ENCODE measurements at places on chromosomes 2 and 18.

GRCh38 chr2:71613953-71614925 lies 160.9 kb downstream of the DYSF start:
- no peak for DNase-seq

DNA sequence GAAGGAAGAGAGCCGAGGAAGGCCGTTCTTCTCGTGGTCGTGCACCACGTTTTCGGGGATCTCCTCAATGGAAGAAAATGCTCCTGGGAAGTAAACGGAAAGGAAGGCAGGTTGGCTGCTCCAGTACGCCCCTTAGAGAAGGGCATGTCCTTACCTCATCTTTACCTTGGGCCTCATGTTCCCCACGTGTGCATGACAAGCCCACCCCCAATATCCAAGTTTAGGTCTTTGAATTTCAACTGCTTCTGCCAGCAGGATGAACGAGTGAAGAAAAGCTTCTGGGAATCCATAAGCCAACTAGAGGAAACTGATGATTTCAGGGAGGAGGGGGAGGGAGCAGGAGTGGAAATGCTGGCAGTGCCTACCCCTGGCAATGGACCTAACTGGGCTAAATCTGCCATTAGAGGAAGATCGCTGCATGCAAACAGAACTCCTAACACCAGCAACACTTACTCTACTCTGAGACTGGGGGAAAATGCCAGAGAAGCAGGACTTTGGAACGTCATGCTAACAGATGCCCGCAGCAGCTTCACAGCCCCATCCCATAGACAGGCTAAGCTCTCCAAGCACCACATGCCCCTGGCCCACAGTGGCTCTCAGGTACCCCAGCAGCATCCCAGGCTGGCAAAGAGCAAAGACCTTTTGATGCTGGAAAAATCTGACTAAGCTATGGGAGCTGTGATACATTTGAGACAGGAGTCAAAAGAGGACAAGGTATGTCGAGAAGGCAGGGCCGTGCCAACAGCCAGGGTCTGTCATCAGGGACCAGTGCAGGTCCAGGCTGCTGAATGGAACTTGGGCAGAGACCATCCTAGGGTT lies 21.7 kb downstream of the CHST10 start:
- no peak for DNase-seq

GRCh38 chr2:37335604-37336003 lies 8.8 kb upstream of the QPCT start:
- DNase-seq: no peak

DNA sequence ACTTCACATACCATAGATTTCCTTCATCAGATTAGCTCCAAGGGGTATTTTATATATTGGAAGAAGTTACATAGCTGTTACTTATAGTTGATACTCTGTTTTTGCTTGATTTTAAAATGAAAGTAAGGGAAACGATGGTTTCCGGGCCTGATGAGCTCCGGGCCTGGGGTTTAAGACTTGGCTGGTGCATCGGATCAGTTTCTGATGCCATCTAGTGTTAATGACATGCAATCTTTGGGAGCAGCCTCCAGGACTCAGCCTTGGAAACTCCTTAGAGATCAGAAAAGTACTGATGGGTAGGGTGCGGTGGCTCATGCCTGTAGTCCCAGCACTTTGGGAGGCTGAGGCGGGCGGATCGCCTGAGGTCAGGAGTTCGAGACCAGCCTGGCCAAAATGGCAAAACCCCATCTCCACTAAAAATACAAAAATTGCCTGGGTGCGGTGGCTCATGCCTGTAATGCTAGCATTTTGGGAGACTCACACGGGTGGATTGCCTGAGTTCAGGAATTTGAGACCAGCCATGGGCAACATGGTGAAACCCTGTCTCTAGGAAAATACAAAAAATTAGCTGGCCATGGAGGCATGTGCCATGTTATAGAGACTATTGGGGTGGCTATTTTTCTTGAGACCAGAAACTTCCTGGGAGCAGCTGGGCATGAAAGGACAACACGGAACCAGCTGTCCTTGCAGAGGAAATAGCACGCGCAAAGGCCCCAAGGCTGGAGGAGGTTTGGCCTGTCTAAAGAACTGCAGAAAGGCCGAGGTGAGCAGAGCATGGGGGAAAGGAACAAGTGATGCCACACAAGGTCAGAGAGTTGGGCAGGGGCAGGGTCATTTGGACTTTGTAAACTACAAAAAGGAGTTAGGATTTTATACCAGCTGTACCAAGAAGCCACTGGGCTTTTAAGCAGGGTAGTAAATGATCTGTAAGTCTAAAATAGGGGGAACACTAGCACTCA lies 46.9 kb upstream of the CNOT11 start:
- peak; percentile 92 for DNase-seq

DNA sequence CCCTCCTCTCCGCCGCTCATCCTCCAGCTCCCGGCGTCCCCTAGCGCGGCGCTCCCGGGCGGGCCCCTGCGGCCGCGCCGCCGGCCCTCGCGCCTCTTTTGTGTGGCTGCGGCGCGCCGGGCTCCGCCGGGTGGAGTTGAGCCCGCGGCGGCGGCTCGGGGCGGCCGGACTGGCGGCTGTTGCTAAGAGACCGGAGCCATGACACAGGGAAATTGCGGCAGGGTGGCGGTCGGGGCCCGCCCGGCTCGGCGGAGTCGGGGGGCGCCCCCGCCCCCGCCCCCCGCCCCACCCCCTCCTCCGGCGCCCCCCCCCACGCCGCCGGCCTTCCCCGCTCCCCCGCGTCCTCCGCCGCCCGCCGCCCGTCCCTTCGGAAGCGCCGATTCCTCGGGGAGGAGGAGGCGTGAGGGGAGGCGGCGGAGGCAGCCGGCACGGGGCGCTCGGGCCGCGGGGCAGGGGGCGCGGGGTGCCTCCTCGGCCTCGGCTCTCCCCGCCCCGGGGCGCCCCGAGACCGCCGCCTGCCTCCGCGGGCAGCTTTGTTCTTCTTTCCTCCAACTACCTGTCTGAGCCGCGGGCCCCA lies at the start of gene TMEM200C:
TSS of gene TMEM200C (minus strand) at position 224 of the 577 bp plus-strand sequence. CDS start 3,459 bp downstream, outside the sequence.
- DNase-seq: no peak

- peak; percentile 74 for DNase-seq
These were observed 57.9 kb upstream of the MSH2 start for GRCh38 chr2:47344890-47345589.

DNA sequence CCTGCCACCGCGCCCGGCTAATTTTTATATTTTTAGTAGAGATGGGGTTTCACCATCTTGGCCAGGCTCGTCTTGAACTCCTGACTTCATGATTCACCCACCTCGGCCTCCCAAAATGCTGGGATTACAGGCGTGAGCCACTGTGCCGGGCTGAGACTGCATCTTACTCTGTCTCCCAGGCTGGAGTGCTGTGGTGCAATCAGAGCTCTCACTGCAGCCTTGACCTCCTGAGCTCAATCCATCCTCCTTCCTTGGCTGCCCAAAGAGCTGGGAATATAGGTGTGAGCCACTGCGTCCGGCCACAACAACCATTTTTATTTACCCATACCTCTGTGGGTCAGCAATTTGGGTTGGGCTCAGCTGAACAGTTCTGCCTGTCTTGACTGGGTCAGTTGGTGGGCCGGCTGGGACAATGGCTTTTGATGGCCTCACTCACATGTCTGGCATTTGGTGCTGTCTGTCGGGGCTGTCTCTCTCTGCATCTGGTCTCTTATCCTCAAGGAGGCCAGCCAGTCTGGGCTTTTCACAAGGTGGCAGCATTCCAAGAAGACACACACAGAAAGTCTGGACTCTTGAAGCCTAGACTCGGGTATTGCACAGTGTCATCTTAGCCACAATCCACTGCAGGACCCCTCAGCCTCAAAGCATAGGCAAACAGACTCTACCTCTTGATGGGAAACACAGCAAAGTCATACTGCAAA lies 116.8 kb upstream of the GATA6 start:
- no peak for DNase-seq

- DNase-seq: no peak
These were observed 43.1 kb downstream of the TTN start for GRCh38 chr2:178764097-178764496.

- DNase-seq: no peak
These were observed 164.7 kb upstream of the MEIS1 start for GRCh38 chr2:66270247-66270646.

DNA sequence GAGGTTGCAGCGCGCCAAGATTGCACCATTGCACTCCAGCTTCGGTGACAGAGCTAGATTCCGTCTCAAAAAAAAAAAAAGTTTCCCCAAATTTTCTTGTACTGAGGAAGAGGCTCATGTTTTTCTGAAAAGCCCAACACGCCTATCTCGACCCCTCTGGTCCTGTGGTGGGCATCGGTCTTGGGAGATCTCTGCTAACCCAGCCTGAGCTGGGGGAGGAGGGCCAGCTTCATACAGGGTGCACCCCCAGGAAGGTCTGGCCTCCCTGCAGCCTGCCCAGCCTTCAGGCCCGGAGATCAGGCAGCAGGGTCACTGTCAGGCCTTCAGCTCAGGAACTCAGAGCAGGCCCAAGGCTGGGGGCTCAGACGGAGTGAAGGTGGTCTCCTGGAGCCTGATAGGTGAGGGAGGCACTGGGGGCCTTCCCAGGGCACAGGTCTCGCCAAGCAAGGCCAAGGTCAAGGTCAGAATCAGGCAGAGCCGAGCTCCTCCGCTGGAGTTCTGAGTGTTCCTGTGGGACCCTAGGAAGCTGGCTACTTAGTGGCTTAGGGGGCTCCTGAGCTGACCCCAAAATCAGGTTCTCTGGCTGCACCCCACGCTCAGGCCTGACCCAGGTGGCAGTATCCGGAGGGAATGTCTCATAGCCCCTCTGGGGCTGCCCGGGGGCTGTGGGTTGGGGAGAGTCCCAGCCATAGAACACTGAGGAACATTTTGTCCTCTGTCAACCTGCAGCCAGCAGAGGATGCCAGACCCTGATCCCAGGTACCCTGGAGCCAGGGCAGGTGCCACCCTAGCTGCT lies 37.9 kb upstream of the SMAD7 start:
- no peak for DNase-seq

DNA sequence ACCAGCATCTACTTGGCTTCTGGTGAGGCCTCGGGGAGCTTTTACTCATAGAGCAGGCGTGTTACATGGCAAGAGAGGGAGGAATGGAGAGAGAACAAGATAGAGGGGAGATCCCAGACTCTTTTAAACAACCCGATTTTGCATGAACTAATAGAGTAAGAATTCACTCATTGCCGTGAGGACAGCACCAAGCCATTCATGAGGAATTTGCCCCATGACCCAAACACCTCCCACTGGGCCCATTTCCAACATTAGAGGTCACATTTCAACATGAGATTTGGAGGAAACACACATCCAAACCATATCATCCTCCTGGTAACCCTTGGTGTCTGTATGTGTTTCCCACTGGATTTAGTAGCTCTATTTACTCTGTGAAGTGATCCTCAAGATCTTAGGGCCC lies 249.9 kb upstream of the SP5 start:
- DNase-seq: no peak
